ENCODE measurements at places on chromosomes 6 and 20.

GRCh38 chr20:63915471-63915870, 20.5 kb downstream of the DNAJC5 start:
- DNase-seq = no peak

- DNase-seq = no peak
Observed at GRCh38 chr6:97026298-97026697, 101.8 kb downstream of the KLHL32 start.

DNA sequence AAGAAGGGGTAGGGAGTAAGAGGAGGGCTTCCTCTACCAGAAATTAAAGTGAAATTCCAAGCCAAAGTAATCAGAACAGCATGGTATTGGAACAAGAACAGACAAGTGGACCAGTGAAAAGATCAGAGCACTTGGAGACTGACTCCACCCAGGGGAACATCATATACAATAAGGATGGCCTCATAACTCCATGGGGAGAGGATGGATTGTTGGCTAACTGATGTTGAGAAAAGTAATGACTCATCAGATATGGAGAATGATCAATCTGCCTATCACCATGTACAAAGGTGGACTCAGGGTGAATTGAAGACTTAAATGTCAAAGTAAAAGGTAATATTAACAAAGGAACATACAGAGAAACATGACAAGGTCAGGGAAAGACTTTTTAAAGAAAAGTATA, 12.8 kb downstream of the SLC22A3 start:
- DNase-seq = no peak

DNA sequence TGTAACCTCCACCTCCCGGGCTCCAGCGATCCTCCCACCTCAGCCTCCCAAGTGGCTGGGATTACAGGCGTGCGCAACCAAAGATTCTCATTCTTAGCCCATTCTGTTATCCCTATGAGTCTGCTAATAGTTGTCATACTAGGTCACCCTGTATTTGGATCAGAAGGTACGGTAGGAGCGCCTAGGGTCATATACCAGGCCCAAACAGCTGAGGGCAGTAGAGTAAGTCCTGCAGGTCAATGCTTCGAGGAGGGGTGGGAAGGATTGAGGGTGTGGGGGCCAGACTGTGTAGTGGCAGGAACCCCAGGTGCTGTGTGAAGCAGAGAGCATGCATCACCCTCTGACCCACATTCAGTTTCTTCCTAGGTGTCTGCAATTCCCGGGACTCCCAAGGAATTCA, 22.7 kb upstream of the POU5F1 start:
- no peak for DNase-seq

DNA sequence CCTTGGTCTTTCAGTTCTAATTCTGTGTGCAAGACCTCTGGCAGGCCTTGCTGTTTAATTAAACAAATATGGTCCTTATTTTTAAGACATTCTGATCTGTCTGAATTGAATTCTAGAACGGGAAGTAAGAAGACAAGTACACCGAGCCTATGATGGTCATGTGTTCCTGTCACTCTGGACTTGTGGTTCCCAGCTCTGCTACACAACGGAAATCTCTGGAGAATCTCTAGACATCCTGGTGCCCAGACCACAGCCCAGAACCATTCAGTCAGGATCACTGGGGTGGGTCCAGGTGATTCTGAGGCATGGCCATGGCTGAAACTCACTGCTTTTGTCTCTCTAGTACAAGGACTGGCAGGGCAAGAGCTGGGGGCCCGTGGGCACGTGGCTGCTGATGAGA, 15.9 kb upstream of the KCNK16 start:
- DNase-seq = no peak

- DNase-seq = no peak
Observed at GRCh38 chr20:33730946-33731692, 677 bp upstream of the ZNF341 start.

DNA sequence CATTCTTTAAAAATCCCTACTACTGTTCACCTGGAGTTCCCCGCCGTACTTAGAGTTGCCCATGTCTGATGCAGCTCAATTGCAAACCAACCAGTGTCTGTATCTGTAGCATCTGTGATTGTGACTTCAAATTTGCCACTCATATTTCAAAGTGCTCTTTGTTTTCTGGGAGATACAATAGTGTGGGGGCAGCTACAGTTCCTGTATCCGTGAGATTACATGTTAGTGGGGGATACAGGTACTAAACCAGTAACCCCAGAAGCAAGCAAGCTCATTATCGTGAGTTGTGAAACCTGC, 140.9 kb downstream of the ANKRD60 start:
- no peak for DNase-seq

DNA sequence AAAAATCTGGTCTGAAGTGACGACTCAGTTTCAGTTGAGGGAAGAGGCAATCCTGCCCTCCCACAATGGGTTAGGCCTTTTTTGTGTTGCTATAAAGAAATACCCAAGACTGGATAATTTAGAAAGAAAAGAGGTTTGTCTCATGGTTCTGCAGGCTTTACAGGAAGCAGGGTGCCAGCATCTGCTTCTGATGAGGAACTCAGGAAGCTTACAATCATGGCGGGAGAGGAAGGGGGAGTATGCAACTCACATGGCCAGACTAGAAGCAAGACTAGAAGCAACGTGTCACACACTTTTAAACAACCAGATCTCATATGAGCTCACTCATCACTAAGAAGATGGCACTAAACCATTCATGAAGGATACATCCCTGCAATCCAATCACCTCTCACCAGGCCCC, 529.3 kb downstream of the KIF16B start:
- DNase-seq = no peak

- no peak for DNase-seq
Observed at GRCh38 chr6:157535340-157536222, 154.6 kb downstream of the ZDHHC14 start.

All from stimulated activated CD4-positive, alpha-beta T cell treated with anti-CD3 and anti-CD28 coated beads, Interleukin-12 subunit alpha, Interleukin-12 subunit beta, amount 100 ng/mL, for 24 hours (primary cell).